ENCODE measurements at places on chromosomes 6 and 20.

DNA sequence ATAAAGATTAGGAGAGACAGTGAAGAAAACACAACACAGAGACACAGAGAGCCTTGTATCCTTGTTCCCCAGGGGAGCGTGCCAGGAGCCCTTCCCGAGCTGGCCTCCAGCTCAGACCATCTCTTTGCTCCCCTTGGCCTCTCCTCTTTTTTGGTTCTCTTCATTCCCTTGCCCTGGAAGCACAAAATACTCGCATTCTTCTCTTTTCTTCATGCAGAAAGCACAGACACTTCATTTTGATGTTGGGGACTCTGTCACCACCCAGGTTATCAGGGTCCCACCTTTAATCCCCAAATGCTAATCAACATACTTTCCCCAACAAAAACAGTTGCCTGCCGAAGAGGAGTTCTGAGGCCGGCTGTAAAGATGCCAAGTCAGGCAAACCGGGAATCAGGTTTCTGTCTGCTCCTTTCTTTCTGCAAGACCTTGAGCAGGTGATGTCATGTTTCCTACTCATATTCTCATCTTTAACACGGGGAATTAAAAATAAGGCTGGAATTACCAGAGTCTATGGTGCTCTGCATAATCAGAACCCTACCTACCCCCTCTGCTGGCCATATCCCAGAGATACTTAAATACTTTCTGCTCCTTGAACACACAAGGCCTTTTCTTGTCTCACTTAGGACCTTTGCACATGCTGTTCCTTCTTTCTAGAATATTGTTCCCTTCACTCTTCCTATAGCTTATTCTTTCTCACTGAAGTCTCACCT lies 21.7 kb downstream of the TGM6 start:
- DNase-seq: no peak

DNA sequence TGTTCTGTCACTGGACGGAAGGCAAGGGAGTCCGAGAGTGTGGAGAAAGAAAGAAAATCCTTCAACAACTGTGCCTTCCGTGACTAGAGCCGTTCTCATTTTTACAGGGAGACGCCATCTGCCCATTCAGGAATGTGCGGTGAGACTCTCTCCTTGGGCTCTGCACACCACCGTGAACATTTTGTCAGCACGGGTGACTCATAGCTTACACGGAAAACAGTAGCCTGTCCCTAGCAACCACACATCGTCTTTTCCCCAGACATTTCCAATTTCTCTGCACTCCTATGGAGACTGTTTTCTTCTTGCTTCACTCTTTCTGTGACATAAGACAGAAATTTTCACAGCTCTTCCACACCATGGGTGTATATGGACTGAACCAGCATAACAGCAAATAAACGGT lies 55.1 kb downstream of the TBXT start:
- no peak for DNase-seq

GRCh38 chr6:24827162-24827561 lies 28.4 kb upstream of the ARMH2 start:
- no peak for DNase-seq

GRCh38 chr6:118621799-118622470 lies 29.5 kb downstream of the CEP85L start:
- no peak for DNase-seq

GRCh38 chr6:15344831-15345230 lies 99.0 kb downstream of the JARID2 start:
- no peak for DNase-seq

DNA sequence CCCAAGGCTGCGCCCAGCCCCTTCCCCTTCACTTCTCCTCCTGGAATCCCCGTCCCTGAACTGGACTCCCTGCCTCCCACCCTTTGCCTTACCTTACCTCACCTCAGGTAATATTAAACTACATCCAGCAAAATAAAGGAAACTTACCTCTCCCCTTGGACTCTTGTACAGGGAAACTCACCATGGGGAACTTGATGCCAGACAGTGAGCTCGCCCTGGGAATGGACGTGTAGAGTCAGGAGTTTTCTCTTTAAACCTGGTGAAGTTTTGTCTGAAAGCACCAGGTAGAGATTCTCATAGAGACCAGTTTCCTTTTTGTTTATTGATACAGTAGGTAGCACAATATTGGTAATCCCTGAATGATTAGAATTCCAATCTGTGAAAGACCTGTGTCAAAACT lies 544 bp upstream of the HLA-C start:
- DNase-seq: no peak

DNA sequence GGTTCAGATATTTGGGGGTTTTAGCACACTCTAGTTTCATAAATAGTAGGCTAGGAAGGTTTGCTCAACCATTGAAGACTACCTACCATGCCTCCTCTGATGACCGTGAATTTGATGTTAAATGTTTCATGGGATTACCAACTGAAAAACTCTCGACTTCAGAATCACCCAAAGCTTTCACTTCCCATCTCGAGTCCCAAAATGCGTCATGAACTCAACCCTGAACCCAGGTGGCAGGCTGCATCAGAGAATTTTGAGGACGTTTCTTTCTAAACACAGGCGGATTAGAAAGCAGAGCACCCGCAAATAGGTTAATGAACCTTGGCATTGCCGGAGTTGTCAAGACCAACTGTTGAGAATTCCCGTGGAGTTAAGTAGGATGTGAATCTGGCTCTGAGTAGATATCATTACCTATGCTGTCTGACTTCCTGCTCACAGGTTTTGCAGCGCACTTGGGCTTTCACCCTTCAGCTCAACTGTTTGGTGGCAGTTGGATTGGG lies 98.4 kb upstream of the ADTRP start:
- DNase-seq: no peak

DNA sequence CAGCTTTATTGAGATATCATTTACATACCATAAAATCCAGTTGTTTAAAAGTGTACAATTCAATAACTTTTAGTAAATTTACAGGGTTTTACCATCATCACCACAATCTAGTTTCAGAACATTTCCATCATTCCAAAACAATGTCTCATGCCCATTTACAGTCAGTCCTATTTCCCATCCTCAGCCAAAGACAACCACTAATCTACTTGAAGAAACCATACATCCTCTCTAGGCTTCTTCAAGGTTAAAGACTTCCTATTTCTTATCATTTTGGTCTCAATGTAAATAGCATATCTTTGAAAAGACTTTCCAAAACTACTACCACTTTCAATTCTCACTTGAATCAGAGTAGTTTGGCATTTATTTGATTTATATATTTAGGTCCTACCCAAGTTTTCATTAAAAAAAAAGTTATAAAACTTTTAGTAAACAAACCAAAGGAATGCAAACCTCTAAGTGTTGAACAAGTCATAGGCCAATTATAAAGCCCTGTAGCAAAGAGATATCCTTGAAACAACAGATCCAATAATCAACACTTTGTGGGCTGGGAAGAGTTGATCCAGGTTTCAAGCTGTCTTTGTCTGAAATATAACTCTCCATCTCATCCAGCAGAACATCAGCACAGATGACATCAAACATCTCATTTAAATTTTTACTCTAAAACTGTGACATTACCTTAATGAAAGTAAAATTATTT lies 211.3 kb upstream of the RUNX2 start:
- no peak for DNase-seq

DNA sequence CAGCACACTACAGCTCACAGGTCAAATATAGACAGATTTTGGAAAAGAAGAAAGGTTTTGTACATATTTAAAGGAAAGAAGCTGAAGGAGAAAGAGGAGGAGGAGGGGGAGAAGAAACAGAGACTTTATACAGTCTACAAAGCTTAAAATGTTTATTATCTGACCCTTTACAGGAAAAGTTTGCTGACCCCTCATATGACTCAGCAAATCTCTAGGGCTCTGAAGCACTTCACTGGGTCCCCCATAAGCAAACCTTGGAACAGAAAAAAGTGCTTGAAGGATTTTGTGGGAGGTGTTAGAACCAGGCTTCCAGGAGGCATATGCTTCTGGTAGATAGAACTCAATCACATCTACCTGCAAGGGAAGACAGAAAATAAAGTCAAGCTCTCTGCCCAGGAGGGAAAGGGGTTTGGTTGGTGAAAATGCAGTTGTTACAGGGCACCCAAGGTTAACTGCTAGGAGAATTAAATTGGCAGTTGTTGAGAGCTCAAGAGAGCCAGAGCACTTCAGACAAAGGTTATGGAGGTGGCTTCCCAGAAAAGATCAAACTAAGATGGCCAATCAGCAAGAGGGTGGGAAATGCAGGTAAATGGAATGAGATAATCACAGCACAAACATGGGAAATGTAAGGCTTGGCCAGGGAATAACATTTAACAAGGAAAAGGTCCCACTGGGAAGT lies 207.4 kb upstream of the SGK1 start:
- DNase-seq: no peak

DNA sequence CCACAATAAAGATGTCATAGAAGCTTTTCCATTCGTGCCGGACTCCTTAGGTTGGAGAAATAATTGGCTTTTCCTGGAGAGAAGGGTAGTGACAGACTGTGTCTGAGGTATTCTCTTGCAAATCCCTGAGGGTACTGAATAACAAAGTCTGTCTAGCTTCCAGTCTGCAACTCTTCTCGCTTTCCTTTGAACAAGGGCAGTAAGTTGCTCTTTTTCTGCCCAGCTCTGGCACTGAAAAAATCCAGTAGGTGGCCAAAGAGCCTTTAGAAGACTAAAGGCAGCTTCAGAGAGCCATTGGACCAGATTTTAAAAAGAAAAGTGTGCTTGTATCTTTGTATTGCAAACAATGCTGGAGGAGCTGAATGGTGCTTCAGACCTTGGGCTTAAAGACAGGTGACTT lies 20.7 kb upstream of the RREB1 start:
- no peak for DNase-seq

GRCh38 chr20:57394121-57395082 lies 3.2 kb downstream of the RBM38 start:
- no peak for DNase-seq

GRCh38 chr6:147874322-147874721 lies 365.8 kb downstream of the SAMD5 start:
- DNase-seq: no peak

DNA sequence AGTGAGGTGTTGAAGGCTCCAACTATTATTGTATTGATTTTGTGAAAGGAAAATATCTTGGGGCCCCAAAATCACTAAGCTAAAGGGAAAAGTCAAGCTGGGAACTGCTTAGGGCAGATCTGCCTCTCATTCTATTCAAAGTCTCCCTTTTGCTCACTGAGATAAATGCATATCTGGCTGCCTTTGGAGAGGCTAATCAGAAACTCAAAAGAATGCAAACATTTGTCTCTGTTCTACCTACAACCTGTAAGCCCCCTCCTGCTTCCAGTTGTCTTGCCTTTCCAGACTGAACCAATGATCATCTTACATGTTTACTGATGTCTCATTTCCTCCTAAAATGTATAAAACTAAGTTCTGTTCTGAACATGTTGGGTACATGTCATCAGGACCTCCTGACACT lies 125.9 kb downstream of the HTR1B start:
- DNase-seq: no peak

- no peak for DNase-seq
Observed at GRCh38 chr6:69987550-69987949, 121.2 kb downstream of the COL19A1 start.

- no peak for DNase-seq
Observed at GRCh38 chr6:111267764-111268333, 180.5 kb downstream of the SLC16A10 start.

- no peak for DNase-seq
Observed at GRCh38 chr20:47970282-47970903, 185.1 kb upstream of the SULF2 start.

DNA sequence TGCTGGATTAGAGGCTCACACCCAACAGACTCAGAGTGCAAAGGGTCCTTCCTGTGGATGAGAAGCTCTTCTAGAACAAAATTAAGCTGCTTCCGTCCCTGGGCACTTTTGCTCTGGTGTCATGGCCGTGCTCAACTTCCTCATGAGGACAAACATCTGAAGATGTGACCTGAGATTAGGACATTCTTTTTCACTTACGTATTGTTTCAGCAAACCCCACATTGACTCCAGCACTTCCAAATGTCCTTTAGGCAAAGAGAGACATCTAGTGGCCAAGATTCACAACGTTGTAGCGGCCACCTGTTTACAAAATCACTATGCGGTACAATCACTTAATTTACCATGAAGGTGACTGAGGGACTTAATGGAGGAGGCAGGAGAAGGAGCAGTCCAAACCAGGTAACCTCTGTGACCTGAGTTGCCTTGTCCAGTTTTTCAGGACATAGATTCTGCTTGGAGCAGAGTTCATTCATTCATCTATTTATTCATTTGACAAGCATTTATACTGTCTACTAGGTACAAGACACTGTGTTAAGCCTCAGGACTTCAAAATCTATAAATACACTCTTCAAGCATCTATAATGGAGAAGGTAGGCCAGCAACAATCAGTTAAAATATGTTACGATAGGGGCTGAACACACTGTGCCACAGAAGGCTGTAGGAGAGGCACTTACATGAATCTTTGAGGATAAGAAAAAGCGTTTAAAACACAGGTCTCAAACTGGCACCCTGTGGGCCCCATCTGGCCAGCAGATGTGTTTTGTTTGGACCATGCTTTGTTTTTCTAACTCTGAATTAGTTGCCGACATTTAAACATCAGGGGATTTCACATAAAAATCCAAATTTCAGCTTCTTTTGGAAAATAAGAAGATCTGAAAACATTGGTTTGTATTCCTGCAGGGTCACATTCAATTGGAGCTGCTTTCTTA lies 5.6 kb upstream of the ADGRF1 start:
- DNase-seq: no peak

DNA sequence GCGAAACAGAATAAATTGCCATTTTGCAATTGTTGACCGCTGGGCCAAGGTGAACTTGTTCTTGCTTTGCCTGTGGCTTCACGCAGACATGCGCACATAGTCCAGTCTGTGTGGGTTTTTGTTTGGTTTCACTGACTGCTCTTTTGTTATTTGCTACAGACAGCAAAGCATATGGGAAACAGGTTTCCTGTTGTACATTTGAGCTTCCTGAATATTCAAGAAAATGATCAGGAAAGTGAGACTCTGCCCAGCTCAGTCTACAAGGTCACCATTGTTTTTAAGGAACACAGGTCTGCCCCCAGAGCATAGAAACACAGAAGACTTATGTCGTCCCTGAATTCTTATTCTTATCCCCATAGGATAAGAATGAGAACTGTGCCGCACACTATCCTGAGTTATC lies 55.6 kb downstream of the SASH1 start:
- DNase-seq: no peak
